ENCODE measurements at places on chromosomes 7 and 10. TPM values are rescaled to one million over a fixed set of nuclear protein-coding genes. Genes with fewer than 3 reads are reported as not detected.

The TFAM gene
- total RNA-seq: 97.5 TPM

The CACNA2D1 gene
- total RNA-seq: 27.3 TPM

The NAT16 gene
- total RNA-seq: 0.84 TPM

The TWIST1 gene
- 0.31 TPM for total RNA-seq

The ACSL5 gene
- total RNA-seq: not detected

The UBTD1 gene
- total RNA-seq: 22.3 TPM

The ZNF736 gene
- total RNA-seq: not detected

The ZEB1 gene
- 0.23 TPM for total RNA-seq

The RARRES2 gene
- 254 TPM for total RNA-seq

The DHTKD1 gene
- 50.7 TPM for total RNA-seq

The BTRC gene
- total RNA-seq: 24.7 TPM

The GIMAP6 gene
- total RNA-seq: not detected

The CPA2 gene
- total RNA-seq: 0.31 TPM

The TAS2R41 gene
- total RNA-seq: not detected

The ECHDC3 gene
- 20.1 TPM for total RNA-seq

The WNT8B gene
- 0.67 TPM for total RNA-seq

The CCDC71L gene
- 16.7 TPM for total RNA-seq

The MYPN gene
- total RNA-seq: not detected

The CNTNAP2 gene
- 69.1 TPM for total RNA-seq

The UNC5B gene
- total RNA-seq: 31.8 TPM

The SRRM3 gene
- total RNA-seq: 17.4 TPM

The ZSCAN21 gene
- total RNA-seq: 25.4 TPM

The PILRA gene
- total RNA-seq: 7.3 TPM

The CYP3A5 gene
- total RNA-seq: not detected

The C10orf67 gene
- total RNA-seq: 0.11 TPM

The SEMA3E gene
- total RNA-seq: 1.9 TPM

The CALD1 gene
- total RNA-seq: 170 TPM

The AOC1 gene
- 0.48 TPM for total RNA-seq

The TAS2R4 gene
- 1.3 TPM for total RNA-seq

The HELLS gene
- 371 TPM for total RNA-seq

The IGFBP1 gene
- total RNA-seq: not detected

The EBLN1 gene
- total RNA-seq: not detected

The GALNT17 gene
- total RNA-seq: 47.0 TPM

The GIMAP5 gene
- not detected for total RNA-seq

The HK1 gene
- total RNA-seq: 237 TPM

The UCMA gene
- 4.1 TPM for total RNA-seq

The MYO3A gene
- total RNA-seq: 5.3 TPM

The OPN4 gene
- not detected for total RNA-seq

The NODAL gene
- 6.3 TPM for total RNA-seq

The GSTO2 gene
- 12.7 TPM for total RNA-seq

The MYL7 gene
- 3.6 TPM for total RNA-seq

The NUDT13 gene
- total RNA-seq: 1.9 TPM

The TMEM178B gene
- 15.8 TPM for total RNA-seq

The LAMB1 gene
- total RNA-seq: 37.2 TPM

The MKRN1 gene
- 99.6 TPM for total RNA-seq

The TMEM26 gene
- total RNA-seq: 1.9 TPM

The CSTF2T gene
- total RNA-seq: 32.4 TPM

The PROSER2 gene
- total RNA-seq: 13.7 TPM

The MPP7 gene
- 9.8 TPM for total RNA-seq

The FAM25C gene
- not detected for total RNA-seq

The TLX1 gene
- total RNA-seq: not detected

The RBP4 gene
- 0.31 TPM for total RNA-seq

The AGR3 gene
- total RNA-seq: not detected
